ENCODE measurements at places on chromosomes 2 and 18.

GRCh38 chr2:84486441-84487115, 27.5 kb upstream of the SUCLG1 start:
- no peak for DNase-seq

GRCh38 chr2:163175294-163175693, 336.7 kb upstream of the KCNH7 start:
- DNase-seq: no peak

DNA sequence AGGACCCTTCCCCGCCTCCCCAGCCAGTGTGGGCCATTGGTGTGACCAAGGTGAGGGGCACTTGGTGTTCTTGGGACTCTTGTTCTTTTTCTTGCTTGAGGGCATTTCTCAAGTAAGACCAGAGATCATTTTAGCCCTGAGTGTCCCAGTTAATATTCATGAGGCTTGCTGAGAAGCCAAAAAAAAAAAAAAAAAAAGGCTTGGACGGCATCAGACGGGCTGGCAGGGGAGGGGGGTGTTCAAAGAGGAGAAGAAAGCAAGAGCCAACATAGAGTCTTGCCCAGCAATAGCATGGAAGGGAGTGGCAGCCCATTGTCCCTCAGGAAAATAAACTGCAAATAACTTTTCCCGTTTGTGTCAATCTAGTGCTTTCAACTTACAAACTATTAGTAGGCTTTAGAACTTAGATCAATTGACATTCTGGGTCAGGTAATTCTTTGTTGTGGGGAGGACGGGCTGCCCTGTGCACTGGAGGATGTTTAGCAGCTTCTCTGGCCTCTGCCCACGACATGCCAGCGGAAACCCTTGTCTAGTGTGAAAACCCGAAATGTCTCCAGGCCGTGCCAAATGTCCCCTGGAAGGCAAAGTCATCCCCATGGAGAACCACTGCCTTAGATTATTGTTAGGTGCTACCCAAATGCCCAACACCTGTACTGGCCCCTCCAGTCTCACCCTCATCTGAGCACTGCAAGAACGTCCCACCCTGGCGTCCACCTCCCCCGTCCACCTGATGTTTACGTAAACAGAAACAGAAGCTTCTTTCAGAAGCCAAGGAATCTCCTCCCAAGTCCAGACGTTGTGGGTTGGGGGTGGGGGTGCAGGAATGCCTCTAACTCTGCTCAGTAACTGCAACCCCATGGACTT, 163.4 kb downstream of the BCL2 start:
- no peak for DNase-seq

DNA sequence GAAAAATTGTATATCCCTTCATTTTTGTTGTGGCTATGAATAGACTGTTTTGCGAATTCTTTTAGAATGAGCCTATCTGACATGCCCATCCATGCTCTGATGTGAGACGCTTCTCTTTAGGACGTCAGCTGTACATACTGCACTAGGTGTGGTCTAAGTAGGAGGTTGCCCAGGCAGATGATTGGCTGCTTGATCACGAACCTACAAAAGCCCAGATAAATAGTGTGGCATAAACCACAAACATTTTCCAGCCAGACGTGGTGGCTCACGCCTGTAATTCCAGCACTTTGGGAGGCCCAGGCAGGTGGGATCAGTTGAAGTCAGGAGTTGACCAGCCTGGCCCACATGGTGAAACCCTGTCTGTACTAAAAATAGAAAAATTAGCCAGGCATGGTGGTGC, 251.8 kb downstream of the AGAP1 start:
- DNase-seq: no peak

- no peak for DNase-seq
Measured at GRCh38 chr2:73415906-73416305, 30.3 kb downstream of the ALMS1 start.

DNA sequence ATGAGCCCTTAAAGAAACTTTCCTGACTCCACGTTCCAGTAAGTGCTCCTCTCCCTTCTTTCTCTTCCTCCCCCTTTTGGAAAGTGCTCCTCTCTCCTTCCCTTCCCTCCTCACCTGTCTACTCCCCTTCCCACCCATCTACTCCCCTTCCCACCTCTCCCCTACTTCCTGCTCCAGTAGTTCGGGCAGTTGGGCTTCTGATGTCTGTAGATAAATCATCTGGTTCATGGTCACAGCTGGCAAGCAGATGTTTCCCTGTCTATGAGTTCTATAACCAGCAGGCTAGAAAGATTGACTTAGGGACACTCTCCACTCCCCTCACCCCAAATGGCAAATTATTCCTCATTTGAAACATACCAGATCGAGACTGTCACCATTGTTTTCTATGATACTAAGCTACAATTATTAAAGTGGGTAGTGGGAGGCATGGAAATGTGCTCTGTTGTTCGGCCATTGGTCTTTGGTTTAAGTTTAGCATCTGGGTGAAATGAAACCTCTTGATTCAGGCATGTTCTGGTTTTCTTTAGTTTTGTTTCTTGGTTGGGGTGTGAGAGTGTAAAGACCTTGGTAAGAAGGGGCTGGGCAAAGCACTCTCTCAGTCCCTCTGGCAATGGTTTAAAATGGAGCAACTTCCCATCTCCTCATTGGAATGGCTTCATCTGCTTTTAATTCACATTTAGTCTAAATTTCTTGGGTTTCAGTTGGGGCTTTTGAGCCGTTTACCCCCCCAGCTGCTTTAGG, 413.2 kb upstream of the SPRED2 start:
- no peak for DNase-seq

DNA sequence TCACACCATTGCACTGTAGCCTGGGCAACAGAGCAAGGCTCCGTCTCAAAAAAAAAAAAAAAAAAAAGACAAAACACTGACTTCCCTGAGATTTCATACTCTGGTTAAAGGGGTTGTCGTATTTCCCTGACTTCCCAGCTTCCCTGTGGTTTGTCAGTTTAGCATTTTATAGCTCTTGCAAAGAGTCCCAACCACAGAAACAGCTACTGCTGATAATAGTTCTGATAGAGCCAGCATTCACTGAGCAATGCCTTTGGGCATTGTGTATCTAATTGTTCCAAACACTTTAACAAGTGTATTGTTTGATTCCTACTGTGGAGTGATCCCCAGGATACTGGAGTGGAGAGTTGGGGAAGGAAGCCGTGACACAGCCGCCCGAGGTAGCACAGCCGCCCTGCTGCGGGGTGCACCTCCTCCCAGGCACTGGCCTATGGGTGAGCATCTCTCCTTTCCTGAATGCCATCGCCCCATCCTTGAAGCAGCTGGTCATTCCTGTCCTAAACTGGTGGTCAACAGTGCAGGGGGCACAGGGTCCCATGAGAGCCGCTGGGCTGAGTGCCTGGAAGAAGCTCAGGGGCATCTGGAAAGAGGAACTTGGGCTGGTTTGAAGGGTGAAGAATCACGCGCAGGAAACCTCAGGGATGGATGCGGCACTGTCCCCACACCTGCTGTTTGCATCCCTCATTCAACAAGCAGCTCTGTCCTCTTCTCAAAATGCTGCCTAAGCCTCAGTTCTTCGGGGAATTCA, 81.0 kb upstream of the TMEM18 start:
- no peak for DNase-seq

DNA sequence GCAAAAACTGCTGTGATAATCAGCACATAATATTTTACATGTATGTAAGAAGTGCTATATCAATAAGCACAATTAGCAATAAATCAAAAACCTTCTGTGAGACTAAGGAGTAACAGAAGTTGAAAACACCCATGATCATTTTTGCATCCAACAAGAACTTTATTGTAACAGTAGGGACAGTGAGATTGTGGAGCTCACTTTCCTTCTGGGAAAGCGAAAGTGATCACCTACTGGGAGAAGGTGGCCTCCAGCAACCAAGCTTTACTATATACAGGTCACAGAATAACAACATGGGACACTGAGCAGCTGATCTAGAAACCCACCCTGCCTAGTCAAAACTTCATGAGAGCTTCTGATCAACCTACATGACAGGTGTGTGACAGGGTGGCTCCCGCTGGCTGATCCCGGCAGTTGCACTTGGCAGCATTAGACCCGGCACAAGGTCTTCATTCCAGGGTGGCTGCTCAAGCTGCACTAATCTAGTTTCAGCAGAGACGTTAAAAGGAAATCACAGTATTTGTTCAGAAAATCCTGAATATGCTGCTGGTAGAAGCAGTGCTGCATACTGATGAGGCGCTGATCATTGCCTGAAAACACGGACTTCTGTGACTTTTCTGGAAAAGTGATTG, 63.5 kb upstream of the ARL5A start:
- no peak for DNase-seq

GRCh38 chr2:9356261-9356660, 67.1 kb downstream of the ITGB1BP1 start:
- no peak for DNase-seq

DNA sequence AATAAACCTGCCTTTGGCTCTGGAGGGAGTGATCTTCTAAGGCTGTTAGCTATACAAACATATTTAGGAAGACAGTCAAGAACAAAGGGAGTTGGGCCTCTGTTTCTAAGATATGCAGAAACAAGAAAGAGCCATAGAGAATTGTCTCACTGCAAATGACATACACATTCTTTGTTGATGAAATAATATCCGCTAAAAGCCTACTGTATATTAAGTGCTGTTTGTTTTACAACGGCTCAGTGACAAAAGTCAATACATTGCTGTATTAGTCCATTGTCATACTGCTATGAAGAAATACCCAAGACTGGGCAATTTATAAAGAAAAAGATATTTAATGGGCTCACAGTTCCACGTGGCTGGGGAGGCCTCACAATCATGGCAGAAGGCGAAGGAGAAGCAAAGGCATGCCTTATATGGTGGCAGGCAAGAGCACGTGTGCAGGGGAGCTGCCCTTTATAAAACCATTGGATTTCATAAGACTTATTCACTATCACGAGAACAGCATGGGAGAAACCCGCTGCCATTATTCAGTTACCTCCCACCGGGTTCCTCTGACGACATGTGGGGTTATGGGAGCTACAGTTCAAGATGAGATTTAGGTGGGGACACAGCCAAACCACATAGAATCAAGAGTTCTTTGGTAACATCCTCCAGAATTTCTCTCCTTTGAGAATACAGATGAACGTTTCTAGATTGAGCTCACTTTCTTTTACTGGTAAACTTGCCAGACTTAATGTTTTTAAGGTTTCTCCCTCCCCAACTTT, 157.8 kb downstream of the PIK3C3 start:
- no peak for DNase-seq

GRCh38 chr2:159553727-159554126, 62.6 kb downstream of the BAZ2B start:
- no peak for DNase-seq

DNA sequence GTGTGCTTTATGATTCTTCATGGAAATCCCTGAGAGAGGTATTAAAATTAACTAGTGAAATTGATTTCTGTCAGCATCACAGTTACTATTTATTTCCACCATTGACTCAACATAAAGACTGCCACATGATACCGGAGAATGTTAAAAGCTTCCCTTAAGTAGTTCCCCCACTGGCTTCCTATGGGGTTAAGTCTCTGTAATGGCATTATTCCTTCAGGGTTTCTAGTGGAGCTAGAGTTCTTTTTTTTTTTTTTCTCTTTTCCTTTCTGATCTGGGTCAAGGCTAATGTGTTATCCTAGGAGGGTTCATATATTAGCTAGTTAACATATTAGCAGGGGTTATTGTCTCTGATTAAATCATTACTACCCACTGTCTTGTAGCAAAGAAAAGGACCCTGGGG, 1919.1 kb upstream of the PIK3C3 start:
- no peak for DNase-seq

GRCh38 chr2:74099835-74100234, 47.9 kb downstream of the BOLA3 start:
- no peak for DNase-seq

- no peak for DNase-seq
Measured at GRCh38 chr2:183028108-183028507, 10.1 kb downstream of the NCKAP1 start.

GRCh38 chr18:41955688-41956087, 654 bp downstream of the PIK3C3 start:
- no peak for DNase-seq

DNA sequence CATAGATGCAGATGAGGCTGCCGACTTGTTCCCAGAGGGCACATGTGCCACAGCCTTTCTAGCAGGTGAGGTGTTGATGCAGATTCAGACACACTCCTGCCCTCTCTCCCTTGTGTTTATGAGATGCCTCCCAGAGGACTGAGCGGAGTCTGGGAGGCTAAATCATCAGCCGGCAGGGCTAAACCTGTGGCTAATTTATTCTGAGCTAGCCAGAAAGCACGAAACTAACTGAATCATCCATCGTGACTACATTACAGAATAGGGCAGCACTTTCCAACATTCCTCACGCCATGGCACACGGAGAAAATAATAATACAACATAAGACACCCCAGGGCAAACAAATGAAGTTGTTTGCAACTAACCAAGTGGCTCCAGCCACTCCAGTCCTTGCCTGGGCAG, 101.7 kb upstream of the FZD7 start:
- no peak for DNase-seq

GRCh38 chr2:217988014-217988839, 14.6 kb downstream of the TNS1 start:
- peak; percentile 63 for DNase-seq

- DNase-seq: no peak
Measured at GRCh38 chr2:46815121-46815802, 100.3 kb downstream of the MCFD2 start.

DNA sequence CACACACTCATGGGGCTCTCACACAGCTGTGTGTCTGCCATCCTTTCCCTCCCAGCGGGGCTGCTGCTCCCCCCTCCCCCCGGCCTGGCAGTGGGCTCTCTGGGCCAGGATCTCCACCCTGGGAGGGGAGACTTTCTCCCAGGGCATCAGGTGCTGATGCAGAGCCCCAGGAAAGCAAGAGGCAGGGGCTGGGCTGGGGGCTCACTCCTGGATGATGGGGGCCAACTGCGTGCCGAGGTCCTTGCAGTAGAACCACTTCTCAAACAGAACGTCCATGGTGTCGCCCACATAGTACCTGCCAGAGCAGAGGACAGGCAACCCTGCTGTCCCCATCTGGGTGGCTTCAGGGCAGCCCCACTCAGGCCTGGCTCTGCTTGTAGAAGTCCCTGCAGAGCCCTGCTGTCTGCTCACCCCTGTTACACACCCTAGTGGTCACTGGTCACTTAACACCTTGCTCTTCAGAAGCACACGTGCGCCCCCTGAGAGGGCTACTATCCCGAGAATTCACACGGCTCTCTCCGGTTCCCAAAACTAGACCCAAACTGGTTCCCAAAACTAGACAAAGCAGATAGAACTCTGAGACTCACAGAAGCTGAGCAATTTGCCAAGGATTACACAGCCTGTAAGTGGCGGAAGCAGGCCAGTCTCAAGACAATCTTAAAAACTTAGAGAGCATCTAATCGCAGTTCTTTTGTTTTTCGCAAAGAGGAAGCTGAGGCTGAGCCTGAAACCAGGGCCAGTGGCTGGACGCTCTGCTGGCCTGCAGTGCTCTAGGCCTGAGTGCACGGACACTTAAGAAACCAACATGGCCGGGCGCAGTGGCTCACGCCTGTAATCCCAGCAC, 6.6 kb upstream of the OXER1 start:
- no peak for DNase-seq

- DNase-seq: no peak
Measured at GRCh38 chr2:208189069-208189809, 591 bp downstream of the C2orf80 start.

- no peak for DNase-seq
Measured at GRCh38 chr2:164306872-164307271, 314.4 kb downstream of the GRB14 start.

Data from stimulated activated CD4-positive, alpha-beta T cell treated with anti-CD3 and anti-CD28 coated beads, Interleukin-15, amount 100 ng/mL, for 48 hours (primary cell).